ENCODE measurements at places on chromosomes 12 and 14.

DNA sequence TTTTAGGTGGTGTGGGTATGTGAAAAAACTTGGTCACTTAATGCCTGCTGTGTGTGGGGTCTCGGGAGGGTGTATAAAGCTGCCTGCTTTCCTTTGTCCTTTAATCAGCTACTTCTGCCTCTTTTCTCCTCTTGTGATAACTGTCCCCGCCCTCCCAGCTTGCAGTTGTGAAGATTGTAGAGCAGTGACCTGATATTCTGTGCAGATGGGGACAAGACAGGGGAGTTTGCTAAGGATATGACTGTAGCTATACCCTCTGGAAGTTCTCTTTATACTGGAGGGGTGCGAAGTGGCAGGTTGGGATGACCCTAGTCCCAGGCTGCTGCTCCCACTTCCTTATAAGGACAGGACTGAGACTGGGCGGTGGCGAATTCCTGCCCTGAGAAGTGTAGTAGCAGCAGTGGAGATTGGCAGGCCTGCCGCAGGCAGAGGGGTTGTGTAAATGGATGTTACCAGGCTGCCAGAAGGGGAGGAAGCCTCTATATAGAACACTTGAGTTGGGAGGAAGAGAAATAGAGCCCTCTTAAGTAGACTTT, 835 bp downstream of the MYL6 start:
- no peak for DNase-seq

DNA sequence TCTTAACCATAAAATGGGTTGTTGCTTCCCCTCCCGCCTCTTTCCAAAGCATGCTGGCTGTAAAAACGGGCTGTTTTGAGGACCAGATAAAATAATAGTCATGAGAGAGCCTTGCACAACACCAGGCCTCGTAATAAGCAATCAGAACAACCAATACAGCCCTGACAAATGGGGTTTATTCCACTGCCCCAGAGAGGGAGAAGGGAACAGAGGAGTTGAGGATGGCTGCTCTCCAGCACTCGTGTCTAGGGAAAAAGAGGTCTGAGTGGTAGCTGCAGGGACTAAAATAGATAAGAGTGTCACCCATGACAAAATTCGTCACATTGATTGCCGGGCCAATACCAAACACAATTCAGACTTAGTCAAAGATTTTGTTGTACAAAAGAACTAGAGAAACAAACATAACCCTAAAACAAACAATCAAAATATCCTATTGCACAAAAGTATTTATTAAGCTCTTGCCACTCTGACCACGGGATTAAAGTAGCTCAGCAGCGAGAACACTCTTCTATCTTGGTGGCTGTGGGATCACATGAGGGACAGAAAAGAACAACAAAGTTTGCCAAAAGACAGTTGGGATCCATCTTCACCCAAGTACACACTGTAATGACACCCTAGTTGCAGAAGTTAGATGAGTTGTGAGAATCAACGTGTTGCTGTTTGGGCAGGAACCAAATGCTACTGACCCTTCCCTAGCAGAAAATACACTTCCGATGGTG, 188.0 kb downstream of the FOXN3 start:
- DNase-seq, result no peak

DNA sequence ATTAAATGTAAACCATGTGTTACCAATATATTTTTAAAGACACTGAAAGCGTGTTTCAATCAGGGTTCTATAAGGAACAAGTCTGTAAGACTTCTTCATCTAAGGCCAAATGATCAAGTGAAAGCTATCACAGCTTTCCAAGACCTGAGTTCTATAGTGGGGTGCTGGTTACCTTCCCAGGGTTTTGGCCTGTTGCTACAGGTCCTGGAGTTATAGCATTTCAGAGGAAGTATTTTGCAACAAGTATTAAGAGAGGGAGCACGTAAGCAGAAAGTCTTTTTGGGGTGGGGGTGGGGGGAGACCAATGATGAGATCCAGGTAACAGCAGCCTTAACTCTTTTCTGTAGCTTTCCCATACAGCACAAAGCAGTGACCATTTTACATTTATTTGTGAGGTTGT, 43.8 kb downstream of the FOXN3 start:
- DNase-seq, result no peak

DNA sequence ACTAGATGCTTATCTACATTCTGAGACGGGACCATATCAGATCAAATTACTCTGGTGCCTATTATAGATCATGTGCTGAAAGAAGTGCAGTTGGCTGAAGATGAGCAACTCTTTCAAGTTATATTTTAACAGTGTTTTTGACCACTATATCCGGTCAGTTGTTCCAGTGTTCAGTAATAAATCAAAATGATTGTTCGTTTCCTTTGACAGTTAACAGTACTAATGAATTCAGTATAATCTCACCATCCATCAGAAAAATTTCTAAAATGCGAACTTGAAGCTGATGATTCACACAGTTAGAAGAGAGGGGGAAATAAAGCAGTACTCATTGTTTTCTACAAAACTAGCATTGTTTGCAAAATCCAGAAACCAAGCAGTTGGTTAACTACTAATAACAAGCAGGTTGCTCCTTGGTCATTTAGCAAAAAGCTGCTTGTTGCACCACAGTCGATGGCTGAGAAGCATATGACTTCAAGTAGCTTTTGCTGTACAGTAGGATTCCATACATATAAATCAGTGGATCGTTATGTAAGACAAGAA, 2.3 kb downstream of the RPS6KA5 start:
- no peak for DNase-seq

- DNase-seq, result no peak
Observed at GRCh38 chr12:42343721-42344120, 17.8 kb downstream of the PPHLN1 start.

GRCh38 chr12:26345471-26346003, 150.2 kb downstream of the SSPN start:
- DNase-seq, result no peak

All from hypothalamus (tissue), 51 donors.